ENCODE measurements at places on chromosomes 1 and 21.

DNA sequence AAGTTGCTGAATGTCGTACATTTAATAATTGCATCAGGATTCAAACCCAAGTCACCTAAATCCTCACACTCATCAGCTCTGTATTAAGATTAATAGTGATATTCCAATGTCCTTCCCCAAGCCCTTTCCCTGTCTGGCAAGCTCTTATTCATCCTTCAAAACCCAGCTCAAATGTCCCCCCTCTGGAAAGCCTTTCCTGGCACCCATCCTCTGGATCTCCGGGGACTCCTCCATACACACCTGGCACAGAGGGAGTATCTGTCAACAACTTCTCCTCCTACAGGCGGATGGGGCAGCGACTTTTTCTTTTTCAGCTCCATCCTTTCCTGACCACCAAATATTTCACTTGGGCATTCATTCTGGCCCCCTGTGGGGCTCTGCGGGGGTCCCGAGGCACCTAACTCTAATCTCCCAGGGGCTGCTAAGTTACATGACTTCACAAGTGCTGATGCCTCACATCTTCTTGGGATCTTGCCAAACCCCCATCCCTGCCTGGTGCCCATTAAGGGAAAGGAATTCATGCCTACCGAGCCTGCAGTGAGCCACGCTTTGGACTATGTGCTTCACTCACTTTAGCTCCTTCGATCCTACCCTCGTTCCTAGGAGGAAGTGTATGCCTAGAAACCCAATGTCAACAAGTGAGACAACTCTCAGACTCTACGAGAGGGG lies 15.2 kb downstream of the TINAGL1 start:
- no peak for DNase-seq

- no peak for DNase-seq
These were observed 12.2 kb downstream of the FH start for GRCh38 chr1:241507189-241507863.

DNA sequence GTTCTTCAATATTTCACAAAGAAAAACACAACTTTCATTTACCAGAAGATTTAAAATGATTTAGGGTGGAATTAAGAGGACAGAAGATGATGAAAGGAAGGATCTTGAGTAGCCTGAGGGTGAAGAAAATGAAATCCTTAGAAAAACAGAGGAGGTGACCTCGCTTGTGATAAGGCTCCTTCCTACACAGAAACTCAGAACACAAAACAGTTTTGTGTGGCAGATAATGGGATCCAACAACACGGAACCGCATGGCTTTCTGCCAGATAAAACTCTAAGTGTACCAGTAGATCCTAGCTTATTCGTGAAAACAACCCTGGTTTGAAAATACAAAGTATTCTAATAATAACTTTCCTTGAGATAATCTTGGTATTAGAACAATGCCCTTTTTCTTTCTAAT lies 74.0 kb upstream of the EXO1 start:
- no peak for DNase-seq

- DNase-seq, result no peak
These were observed 163.3 kb upstream of the FAM78B start for GRCh38 chr1:166330096-166330495.

DNA sequence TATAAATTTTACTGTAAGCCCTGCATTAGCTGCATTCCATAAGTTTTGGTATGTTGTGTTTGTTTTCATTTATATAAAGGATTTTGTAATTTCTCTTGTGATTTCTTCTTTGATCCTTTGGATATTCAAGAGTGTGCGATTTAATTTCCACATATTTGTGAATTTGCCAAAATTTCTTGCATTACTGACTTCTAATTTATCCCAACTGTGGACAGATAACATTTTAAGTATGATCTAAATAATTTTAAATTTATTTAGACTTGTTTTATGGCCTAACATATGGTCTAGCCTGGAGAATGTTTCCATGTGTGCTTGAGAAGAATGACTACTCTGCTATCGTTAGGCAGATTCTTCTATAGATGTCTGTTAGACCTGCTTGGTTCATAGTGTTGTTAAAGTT lies 23.2 kb downstream of the RPE65 start:
- no peak for DNase-seq

- no peak for DNase-seq
These were observed 8.9 kb upstream of the KCNN3 start for GRCh38 chr1:154879038-154879421.

GRCh38 chr21:42395905-42396651 lies at the start of gene TMPRSS3:
TSS of gene TMPRSS3 (minus strand) at chr21:42396052. CDS start at chr21:42395417, 635 bp downstream.
- no peak for DNase-seq

DNA sequence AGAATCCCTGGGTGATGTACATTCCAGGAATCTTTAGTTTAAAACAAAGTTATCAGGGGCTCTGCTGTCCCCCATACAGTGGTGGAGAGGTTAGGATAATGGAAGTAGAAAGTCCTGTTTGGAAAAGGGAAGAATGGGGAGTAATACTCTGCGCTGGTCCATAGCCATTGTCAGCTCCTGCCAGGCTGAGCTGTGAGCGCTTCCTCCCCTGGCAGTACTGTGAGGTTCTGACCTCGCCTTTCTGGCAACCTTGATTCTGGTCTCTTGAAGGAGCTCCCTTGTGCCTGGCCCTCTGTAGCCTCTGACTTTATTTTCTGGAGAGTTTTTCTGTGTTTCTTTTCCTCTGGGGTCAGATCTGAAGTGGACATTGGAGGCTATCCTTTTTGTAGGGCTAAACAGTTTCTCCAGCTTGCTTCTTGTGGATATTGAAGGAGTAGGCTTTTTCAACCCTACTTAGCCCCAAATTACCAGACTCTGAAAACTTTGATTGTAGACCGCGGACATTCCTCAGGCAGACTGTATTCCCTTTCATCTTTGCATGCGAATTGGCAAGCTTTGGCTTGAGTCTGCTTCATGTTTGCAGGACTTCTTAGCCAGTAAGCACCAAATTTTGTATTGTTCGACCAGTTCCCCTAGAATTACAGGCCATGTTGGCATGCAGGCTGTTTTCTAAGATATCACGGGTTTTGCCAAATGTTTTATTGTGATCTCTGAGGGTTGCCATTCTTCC lies 13.8 kb downstream of the UBE4B start:
- DNase-seq, result no peak

- DNase-seq, result no peak
These were observed 392.9 kb upstream of the RUNX1 start for GRCh38 chr21:35441868-35442582.

- DNase-seq, result no peak
These were observed 22.7 kb upstream of the PEX10 start for GRCh38 chr1:2435091-2435490.

- no peak for DNase-seq
These were observed 11.5 kb upstream of the LAPTM5 start for GRCh38 chr1:30768830-30769718.

DNA sequence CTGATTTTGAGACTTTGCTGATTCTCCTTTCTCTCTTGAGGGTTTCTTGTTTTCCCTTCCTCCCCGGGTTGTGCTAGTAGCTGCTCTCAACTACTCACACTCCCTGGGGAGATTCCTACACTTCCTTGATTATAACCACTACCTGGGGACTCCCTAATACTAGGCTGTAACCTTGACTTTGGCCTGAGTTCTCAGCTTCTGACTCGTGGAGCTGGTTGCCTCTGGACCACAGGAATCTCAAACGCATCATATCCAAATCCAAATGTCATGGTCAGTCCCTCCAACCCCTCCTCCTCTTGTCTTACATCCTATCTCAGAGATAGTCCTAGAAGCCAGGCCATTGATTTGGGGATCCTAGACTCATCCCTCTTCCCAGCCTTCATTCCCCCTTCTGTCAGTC lies 12.0 kb downstream of the MOV10 start:
- no peak for DNase-seq

DNA sequence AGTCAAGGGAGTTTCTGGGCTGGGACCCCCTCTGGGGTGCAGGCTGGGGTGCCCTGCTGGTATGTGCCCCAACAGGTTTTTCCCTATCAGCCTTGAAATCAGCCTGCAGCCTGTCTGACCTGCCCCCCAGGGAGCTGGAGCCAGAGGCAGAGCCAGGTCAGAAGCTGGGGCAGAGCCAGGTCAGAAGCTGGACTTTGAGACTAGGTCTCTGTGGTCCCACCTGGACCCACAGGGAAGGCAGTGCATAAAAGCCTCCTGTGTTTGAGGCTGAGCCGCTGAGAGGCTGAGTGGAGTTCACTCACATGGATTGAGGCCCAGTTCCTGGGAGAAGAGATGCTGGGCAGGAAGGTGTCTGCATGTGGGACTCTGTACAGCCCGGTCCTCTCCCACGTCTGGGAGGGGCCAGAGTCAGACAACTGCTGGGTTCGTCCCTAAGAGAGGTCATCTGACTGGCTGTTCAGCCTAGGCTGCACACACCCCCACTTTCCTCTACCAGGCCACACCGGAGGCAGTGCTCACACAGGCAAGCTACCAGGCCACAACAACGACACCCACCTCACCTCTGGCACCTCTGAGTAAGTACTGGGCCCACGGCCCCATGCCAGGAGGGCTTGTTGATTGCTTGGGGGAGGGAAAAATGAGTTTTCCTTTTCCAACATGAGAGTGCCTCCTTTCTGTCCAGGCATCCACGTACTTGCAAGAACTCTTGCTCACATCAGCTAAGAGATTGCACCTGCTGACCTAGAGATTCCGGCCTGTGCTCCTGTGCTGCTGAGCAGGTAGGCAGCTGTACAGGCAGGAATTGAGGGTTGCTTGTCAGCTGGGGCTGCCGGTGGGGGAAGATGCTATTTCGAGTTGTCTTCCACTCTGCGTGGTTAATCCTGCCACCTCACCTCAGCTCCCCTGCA lies at the start of gene ANXA9:
Gene ANXA9, plus strand, starts transcription at position 488 of the 908 bp plus-strand sequence. CDS start 814 bp downstream, outside the sequence.
- DNase-seq, result no peak

GRCh38 chr1:147771226-147772125 lies 11.1 kb upstream of the GJA5 start:
- no peak for DNase-seq

- DNase-seq, result no peak
These were observed 3.1 kb upstream of the HMGCS2 start for GRCh38 chr1:119771770-119772169.

GRCh38 chr1:96922181-96922580 lies 200.6 kb downstream of the PTBP2 start:
- no peak for DNase-seq

DNA sequence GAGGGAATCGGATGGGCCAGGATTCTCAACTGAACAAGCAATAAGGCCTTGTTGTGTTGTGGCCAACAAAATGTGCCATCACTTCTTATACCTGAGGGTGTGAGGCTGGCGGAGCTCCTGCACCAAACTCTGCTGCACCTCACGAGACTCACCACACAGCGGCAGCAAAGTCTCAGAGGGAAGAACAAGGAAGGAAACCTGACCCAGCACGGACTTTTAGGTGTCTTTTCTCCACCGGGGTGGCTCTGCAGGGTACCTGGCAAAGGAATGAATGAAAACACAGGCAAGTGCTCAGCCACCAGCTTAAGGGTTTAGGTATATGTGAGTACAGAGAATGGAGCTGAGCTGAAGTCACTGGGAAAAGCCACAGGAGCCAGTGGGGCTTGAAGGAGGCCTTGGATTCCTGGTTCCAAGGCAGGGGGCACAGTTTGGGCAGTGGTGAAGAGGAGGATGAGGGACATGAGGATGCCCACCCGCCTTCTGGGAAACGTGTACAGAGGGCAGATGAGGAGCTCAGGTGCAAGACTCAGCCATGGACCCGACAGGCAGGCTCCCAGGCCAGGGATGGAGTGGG lies 31.1 kb upstream of the HSD3B1 start:
- peak; percentile 40 for DNase-seq
